ENCODE measurements at places on chromosomes 16 and 17.

DNA sequence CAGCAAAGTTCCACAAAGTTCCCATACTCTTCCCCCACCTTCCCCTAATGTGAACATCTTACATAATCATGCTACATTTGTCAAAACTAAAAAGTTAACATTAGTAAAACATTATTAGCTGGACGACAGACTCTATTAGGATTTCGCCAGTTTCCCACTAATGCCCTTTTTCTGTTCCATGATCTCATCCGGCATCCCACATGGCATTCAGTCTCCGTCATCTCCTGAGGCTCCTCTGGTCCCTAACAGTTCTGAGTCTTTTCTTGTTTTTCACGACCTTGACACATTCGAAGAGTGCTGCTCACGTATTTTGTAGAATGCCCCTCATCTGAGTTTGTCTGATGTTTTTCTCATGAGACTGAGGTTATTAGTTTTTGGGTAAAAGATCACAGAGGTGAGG is 8.8 kb upstream of the MPRIP start:
- DNase-seq: no peak

GRCh38 chr16:4461250-4462085 is 13.0 kb downstream of the NMRAL1 start:
- DNase-seq: no peak

DNA sequence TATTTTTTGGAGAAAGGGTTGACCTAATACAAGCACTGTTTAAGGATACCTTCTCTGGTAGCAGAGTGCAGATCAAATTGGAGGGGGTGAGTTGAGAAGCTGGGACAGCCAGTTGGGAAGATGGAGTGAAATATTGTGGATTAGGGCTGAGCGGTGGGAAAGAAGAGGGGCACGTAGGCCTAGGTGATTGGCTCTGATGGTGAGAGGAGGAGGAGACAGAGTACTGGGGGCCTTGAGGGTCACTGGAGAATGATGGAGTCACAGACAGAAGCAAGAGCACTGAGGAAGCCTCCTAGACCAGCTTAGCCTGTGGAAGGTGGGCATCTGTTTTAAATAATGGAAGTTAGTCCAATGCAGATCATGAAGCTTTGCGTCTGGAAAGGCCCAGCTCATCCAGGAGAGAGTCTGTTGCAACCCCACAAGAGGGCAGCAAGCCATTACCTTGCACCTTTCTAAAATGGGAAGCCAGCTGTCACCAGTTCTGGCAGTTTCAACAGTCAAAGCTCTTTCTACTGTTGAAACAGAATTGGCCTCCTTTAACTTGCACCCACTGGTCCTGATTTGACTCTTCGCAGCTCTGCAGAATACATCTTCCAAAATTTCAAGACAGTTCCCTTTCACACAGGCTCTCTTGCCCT is 11.8 kb downstream of the SLC9A5 start:
- peak; percentile 39 for DNase-seq

GRCh38 chr17:1192911-1193699 is 13.3 kb upstream of the ABR start:
- no peak for DNase-seq

DNA sequence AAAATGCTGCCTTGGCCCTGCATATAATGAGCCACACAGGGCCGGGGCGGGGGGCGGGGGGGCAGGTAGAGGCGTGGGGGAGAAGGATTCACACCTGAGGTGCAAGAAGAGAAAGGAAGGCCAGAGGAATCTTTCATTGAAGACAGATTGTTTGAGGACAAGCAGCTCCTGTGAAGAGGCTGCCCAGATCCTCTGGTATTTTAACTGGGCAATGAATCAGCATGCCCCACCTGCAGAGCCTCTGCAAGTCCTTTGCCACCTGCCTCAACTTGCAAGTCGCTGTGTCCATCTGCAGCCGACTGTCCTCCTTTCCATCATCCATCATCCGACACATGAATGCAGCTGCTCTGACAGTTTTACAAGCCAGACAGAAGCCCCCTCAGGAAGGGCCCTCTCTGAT is 1.2 kb upstream of the SOST start:
- DNase-seq: no peak

DNA sequence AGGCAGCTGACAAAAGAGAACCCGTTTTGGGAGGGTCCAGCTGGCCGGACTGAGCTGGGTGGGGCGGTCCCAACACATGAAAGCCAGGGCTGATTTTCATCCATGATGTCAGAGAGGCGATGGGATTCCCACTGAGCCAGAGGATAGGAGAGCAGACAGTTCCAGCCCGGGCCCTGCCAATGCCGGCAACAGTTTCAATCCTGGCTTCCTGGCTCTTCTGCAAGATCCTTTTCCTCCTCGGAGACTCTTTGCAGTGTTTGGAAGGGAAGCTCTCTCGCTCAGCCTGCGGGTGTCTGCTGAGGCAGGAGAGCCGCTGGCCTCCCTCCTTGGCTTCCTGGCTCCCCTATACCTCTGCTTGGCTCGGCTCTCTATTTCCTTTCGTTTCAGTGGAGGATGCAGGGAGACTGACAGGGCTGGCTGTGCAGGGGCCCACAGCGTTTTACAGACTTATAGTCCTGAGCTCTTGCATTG is 145.5 kb upstream of the SOX9 start:
- no peak for DNase-seq

DNA sequence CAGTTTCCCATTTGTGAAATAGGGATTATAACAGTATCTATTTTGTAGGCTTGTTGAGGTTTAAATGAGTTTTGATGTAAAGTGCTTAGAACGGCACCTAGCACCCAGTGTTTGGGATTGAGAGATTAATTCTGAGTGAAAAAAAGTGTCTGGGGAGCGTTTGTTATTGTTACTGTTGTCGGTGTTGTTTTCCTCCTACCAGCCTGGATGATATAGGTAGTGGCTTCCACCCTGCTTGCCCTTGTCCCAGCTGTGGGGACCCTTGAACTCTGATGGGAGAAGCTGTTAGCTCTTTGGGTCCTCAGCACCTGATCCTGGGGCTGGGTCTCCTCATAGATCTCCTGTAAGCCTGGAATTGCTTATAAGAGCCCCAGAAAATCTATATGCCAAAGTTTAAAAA is 4.9 kb downstream of the FMNL1 start:
- DNase-seq: no peak

DNA sequence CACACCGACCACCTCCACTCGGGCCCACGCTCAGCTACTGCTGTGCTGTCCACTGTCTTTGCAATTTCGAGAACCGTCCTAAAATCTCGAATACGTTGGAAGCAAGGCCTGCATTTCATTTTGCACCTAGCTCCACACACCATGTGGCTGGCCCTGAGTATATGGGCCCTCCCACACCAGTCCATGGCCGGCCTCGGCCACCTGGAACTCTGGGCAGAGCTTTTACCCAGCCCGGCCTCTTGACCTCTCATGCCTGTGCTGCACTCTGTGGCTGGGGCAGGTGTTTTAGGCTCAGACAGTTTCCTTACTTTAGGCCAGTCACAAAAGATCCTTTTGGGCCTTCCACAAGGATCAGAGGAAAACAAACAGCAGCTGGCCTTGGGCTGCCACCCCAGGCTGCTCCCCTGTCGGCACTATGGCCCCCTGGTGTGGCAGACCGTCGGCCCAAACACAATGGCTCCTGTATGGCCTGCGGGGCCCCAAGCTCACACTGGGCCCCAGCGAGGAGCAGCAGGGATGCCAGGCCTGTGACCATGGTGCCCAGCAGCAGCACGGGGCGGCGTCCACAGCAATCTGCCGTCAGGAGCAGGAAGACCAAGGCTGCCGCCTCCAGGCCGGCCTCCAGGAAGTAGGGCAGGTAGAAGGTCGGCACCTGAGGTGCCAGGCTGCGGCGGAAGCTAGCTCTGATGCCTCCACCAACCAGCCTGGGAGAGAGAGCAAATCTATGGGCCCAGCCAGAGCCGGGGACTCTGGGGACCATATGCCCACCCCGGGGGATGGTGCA is 2.5 kb downstream of the SLC22A31 start:
- DNase-seq: no peak

- peak; percentile 76 for DNase-seq
These were observed 11.8 kb upstream of the ZNF23 start for GRCh38 chr16:71473891-71474290.

DNA sequence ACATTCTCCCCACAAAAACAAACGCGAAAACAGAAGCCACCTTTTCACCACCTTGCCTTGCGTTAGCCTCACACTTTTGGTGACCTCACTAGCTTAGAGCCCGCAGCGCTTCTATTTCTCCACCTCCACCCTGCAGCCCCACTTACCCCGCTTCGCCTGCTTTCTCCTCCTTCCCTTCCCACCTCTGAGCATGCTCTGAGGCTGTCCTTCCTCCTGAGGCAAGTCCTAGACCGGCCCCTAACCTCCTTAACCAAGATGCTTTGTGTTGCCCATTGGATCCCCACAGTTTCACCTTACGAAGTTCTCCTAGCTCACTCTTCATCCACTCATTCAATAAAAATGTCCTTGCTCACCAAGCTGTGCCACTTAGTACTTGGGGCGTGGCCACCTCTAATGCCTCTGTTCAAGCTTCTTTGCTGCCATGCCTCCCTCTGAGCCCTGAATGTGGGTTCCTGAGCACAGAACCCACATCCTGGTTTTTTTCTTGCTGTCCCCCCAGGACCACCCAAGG is 1.3 kb downstream of the GNGT2 start:
- DNase-seq: no peak

DNA sequence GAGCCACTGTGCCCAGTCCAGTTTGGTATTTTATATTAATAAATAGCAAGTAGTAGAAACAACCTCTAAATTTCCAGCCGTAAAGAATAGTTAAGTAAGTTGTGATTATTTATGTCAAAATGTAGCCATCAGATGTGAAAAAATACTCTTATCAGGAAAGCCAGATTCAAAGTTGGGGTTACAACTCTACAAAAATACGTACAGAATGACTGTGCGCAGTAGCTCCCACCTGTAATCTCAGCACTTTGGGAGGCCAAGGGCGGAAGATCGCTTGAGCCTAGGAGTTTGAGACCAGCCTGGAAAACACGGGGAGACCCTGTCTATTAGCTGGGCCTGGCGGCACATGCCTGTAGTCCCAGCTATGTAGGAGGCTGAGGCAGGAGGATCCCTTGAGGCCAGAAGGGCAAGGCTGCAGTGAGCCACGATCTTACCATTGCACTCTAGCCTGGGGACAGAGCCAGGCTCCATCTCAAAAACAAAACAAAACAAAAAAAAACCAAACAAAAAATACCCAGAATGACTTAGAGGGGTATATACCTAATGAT is 1.7 kb downstream of the PDP2 start:
- DNase-seq: no peak

DNA sequence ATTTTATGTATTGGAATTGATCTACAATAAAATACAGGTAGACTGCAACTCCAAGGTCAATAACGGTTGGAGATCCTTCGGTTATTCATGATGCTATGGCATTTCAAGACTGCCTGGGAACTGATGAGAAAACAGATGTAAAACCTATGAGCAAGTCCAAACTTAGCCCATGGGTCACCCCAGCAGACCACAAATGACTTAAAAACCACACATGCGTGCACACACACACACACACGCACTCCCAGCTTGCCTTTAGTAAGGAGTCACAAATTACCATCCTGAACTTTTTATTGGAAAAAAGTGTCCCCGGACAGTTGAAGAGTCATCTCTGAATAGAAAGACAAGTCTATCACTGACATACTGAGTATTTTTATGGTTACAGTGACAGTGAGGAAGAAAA is 26.7 kb downstream of the TRIM25 start:
- DNase-seq: no peak

DNA sequence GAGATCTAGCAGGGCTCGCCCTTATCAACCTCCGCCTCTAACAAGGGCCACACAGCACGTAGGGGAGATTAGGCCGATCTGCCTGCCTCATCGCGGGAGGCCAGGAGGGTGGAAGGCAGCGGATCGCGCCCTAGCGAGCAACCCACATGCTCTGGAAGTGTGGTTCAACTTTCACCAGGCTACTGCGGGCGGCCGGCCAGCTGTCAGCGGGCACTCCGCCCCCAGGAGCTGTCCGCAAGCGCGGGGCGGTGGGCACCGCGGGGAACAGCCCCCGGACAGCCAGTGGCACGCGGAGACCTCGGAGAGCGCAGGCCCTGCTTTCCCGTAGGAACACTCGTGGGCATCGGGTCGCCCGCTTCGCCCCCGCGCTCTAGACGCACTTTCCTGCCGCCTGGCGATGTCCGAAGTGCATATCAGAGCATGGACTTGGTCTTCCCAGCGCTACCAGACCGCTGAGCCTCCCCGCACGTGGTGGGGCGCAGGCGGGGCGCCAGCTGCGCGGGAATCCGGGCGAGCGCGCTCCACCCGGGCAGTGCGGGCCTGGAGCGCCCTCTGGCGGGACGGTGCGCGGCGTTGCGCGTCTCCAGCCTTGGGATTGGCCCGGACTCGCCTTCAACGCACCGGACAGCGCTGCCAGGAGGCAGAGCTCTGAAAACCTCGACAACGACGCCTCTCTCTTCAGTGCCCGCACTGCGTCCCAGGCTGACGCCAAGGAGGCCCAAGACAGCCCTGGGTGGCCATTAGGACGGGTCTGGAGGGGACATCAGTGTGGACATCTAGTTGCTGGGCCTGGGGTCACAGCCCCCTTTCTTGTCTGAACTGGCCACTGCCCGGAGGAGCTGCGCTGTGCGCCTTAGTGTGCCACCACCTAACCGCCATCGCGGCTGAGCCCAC is 3.6 kb upstream of the ZNHIT3 start:
- peak; percentile 13 for DNase-seq

GRCh38 chr17:12599186-12599920 is 66.3 kb upstream of the MYOCD start:
- DNase-seq: no peak

DNA sequence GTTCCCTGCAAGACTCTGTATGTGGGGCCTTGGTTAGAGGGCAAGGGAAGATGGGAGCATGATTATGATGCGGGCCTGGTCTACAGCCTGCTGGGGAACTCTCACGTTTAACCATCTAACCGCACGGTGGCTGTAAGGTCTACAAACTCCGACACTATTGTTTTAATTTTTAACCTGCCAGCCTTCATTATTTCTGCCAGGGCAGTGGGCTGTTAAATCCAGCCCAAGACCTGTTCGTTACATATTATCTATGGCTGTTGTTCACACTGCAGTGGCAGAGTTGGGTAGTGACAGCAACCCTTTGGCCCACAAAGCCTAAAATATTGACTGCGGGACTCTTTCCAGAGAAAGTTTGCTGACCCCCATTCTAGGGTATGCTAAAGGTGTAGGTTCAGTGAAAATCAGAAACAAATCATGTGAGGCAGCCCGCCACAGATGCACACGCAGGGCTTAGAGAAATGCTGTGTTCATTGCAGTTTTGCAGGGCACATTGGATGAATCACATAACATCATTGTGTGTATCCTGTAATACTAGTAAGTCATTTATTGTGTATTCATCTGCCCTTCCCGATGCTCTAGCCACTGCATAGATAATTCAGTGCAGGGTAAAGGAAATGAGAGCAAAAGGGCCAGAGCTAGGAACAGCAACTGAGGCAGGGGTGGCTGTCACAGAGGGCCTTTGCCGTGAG is 14.3 kb downstream of the SNX29 start:
- peak; percentile 79 for DNase-seq

DNA sequence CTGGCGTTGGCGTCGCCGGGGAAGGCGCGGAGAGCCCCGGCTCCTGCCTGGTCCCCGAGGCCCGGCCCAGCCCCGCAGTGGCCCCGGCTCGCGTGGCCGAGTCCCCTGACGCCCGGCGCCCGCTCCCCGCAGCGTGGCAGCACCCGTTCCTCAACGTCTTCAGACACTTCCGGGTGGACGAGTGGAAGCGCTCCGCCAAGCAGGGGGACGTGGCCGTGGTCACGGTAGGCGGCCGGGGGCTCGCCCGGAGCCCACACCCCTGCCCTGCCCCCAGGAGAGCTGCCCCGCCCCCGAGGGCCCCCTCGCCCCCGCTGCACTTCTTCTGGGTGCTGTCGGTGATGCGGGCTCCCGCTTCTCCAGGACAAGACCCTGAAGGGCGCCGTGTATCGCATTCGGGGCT is 466 bp downstream of the WDR90 start:
- no peak for DNase-seq

- no peak for DNase-seq
These were observed 358.7 kb downstream of the SLC39A11 start for GRCh38 chr17:72733619-72734282.
